ENCODE measurements at places on chromosomes 4 and X. TPM values are rescaled to one million over a fixed set of nuclear protein-coding genes. Genes with fewer than 3 reads are reported as not detected.

The TMEM35A gene
- total RNA-seq = 0.79 TPM

The EPGN gene
- not detected for total RNA-seq

The KCNE5 gene
- total RNA-seq = 4.6 TPM

DNA sequence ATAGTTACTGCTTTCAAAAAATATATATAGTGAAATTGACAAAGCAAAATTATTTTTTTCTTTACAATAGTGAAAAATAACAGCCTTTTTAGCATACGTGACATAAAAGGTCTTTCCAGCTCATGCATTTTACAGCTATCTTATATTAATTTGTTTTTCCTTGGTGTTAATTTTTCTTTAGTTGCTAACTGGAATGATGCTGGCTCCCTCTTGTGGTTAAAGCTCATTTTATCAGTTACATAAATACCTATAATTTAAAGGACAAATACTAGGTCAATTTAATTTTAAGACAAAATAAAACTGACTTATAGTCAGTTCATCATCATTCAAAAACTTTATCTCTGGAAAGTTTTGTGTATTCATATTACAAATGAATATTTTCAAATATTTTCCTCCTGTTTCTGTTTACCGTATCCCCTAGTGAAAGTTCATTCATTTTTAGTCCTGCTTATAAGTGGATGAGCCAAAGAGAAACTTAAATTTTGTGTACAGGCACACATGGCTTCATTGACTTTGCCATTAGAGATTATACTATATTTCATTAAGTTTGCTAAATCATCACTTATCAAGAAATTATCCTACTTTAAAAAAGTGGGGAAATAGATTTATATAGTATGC, 9.9 kb upstream of the ANAPC4 start:
- no peak for DNase-seq

GRCh38 chr4:17296921-17297890, 214.7 kb downstream of the QDPR start:
- no peak for DNase-seq

DNA sequence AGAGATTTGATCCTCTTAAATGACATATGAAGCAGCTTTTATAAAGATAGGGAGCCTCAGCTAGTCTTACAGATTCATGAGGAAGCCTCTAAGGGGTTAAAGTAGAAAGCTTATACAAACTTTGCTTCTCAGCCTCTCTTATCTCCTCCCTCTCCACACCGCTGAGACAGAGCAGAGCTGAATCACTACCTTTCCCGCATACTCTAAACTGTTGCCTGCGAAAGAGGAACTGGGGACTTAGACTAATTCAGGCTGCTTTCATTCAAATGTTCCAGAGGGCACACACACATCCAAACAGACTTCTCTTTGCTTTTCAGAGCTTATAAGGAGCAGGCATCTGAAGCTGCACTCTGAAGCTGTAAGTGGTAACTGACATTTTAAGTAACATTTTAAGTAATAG, at the start of gene SERTM2:
Gene SERTM2, plus strand, starts transcription at position 169 of the 400 bp plus-strand sequence. CDS start 7,213 bp downstream, outside the sequence.
- peak; percentile 79 for DNase-seq

The STPG2 gene
- total RNA-seq = 0.41 TPM

The ADAMTS3 gene
- total RNA-seq = 5.2 TPM

The MAGEB10 gene
- not detected for total RNA-seq

GRCh38 chrX:10938365-10938923, 172.7 kb upstream of the HCCS start:
- no peak for DNase-seq

DNA sequence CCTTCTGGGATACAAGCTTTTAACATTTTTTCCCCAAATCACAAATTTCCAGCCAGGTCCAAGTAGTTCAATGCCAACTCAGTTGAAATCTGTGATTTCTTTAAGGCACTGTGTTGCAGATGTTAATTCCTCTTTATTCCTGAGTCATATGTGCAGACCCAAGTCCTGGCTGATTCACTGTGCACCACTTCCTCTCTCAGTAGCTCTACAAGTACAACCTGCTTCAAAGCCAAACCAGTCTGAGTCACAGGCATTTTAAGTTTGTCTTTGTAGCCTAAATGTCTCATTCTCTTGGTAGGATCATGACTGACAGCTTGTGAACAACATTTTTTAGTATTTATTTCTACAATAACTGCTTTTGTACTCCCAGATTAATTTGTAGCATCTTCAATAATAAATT, 165.6 kb upstream of the S100G start:
- DNase-seq = no peak

The PITX2 gene
- 32.7 TPM for total RNA-seq

DNA sequence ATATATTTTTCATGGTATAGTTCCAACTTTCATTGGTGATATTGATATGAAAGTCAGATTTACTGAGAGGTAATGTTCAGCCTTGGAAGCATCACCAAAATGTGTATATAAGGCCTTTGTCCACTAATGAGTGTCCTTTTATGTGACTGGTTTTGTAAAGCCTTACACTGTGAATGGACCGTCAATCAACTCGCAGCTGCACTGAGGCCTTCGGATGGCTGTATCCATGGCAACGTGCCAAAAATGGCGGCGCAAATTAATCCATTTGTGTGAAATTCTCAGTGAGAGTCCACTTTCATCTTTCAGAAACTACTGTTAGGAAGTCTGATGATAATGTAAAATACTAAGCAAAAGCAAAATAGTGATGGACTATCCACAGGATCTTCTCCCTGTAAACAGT, 131.7 kb downstream of the SPCS3 start:
- DNase-seq = no peak

The PAGE1 gene
- total RNA-seq = not detected

DNA sequence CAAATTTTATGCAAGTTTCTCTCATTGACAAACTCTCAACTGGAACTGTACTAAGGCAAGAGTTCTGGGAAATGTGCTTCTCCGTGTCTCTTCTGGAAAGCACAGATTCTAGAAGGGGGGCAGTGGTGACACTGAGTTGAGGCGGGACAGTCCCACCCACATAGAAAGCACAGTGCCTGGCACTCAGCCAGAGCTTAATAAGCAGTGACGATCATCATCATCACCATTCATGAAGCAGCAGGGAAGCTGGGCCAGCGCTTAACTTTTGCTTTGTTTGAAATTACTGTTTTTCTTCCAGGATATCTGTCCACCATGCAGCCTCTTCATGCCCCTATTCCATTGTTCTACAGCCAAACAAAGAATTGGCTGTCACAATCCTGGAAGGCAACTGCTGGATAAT, 60.3 kb downstream of the BEND2 start:
- DNase-seq = no peak

The NLRP2B gene
- not detected for total RNA-seq
